ENCODE measurements at places on chromosomes 7 and 10.

DNA sequence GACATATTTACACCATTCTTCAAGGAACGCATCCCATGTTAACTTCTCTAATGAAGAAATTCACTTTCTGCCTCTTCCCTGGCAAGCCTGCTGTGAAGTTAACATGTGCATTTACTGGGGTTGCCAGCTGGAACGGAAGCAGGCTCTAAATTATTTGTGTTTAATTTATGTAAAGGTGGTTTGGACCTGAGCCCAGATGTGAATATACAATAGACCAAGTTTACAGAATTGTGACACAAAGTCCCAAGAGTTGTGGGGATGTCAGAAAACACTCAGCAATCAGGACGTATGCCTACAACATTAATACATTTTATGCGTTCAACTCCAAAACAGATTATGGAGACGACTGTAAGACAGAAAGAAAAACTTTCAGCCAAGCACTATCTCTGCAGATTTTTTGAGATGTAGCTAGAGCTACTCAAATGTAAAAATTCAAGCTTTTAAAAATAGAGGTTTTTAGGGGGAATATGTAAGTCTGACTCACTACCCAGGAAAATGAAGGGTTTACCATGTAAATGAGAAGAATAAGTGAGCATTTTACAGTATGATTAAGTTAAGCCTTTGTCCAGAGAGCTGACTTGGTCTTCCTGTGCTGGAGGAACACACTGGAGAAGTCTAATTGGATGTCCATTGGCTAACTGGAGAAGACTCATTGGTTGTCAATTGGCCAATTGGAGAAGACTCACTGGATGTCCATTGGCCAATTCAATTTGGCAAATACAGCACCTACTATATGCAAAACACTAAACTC, 19.5 kb downstream of the NRP1 start:
- DNase-seq, result no peak

DNA sequence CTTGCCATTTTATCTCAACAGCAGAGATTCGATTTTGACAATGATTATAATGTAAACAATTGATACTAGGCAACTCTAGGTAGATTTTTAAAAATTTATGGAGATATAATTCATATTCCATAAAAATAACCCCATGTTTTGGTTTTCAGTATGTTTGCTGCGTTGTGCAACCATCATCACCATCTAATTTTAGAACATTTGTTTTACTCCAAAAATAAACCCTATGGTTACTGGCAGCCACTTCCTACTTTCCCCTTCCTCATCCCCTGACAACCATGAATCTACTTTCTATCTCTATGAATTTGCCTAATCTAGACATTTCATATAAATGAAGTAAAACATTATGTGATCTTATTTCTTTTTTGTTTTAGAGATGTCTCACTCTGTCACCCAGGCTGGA, 401.9 kb downstream of the THSD7A start:
- no peak for DNase-seq

GRCh38 chr7:40546616-40547501, 412.1 kb downstream of the SUGCT start:
- DNase-seq, result no peak

GRCh38 chr7:132402751-132403245, 173.5 kb downstream of the PLXNA4 start:
- no peak for DNase-seq

DNA sequence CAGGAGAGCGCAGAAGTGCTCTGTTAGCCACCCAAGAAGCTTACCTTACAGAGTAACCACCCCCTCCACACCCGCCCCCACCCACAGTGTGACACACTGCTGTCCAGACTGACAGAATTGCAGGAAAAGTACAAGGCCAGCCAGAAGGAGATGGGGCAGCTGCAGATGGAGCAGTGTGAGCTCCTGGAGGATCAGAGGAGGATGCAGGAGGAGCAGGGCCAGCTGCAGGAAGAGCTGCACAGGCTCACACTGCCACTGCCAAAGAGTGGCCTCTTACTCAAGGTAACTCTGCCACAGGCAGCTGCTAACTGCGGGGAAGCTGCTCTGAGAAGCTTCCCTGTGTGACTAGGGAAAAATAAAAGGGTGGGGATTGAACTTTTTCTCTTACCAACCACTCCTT, 17.6 kb downstream of the CCDC136 start:
- no peak for DNase-seq

GRCh38 chr7:123673752-123674398, 18.2 kb downstream of the LMOD2 start:
- no peak for DNase-seq

GRCh38 chr10:97664282-97664850, 22.7 kb downstream of the AVPI1 start:
- DNase-seq, result no peak

- no peak for DNase-seq
Observed at GRCh38 chr10:34760606-34761005, 54.5 kb downstream of the PARD3 start.

DNA sequence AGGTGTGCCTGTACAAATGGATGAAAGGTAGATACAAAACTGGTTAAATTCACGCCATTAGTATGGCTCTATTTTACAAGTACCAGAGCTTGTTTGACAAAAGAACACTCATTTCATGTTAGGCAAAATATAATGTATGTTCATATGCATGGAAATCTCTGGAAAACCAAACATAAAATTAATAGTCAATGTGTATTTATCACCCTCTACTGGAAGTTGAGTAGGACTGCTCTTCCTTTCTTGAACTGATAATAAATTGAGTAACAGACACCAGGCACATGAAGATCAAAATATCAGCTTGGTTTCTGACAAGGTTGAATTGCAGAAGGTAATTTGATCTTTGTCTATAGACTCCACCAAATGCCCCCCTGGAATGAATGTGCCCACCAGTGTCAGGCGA, 19.8 kb upstream of the AKR1B1 start:
- no peak for DNase-seq

GRCh38 chr7:17120756-17121155, 177.7 kb upstream of the AHR start:
- DNase-seq, result no peak

- peak; percentile 60 for DNase-seq
Observed at GRCh38 chr7:130960208-130960988, 226.4 kb upstream of the KLF14 start.

DNA sequence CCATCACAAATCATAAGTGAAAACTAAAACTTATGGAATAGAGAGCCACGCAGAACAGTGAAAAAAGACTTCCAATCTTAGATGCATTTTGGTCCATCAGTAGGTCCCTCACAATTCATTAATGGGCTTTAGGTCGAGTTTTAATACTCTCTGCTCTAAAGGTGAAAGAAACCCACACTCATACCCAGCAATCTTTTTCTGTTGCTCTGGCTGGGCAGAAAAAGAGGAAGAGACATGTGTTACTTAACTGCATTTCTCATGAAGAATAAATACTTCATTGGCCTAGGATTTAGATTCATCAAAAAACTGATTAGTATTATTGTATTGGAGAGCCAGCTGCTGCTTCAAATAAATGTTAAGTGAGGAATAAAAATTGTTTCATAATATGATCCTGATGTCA, 645.7 kb downstream of the PHTF2 start:
- DNase-seq, result no peak

Data from HAP-1 (cell line).